ENCODE measurements at places on chromosomes 3 and 15.

GRCh38 chr15:28904003-28904402 is 18.2 kb downstream of the APBA2 start:
- no peak for DNase-seq

DNA sequence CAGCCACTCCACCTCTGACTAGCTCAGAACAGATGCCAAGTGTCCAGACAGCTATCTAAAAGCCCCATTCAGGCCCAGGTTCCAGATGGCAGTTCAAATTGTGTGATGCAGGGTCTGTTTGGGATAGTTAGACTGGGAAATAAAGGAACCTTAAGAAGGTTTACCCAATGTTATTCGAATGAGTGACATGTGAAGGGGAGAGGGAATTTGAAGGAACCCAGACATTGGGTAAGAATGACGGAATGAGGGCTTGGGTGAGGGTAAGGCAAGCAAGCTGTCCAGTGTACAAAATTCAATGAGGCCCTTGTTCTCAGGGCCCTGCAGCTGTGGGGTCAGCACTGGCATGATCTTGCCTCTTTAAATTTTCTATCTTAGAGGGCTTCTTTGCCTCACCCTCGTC is 34.1 kb downstream of the ATP13A5 start:
- no peak for DNase-seq

GRCh38 chr3:99505200-99505599 is 133.2 kb upstream of the COL8A1 start:
- DNase-seq, result no peak

DNA sequence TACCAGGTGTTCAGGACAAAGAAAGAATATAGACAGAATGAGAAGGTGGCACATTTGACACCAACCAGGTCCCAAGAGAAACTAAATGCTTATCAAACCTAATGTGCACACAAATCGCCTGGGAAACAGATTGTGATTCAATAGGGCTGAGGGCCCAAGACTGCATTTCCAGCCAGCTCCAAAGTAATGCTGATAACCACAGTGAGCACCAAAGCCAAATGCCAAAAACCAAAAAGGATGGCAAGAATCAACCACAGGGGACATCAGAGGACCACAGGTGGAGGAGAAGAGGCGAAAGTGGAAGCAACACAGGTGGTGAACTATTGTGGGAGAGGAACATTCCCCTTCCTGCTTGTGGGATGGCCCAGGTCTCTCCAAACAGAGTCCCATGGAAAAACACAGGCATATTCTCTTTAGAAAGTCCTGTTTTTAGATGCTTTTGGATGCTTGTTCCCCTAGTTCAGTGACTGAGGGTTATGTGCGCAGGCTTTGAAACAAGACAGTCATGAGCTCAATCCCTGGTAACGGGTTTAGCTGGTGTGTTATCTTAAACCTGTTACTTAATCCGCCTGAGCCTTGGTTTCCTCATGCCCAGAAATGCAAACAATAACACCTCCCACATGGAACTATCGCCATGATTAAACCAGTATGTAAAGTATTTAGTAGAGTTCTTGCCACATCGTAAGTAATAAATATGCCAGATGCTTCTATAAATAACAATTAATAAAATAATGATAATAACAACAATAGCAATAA is 241.7 kb downstream of the ATP8B4 start:
- DNase-seq, result peak; percentile 30

DNA sequence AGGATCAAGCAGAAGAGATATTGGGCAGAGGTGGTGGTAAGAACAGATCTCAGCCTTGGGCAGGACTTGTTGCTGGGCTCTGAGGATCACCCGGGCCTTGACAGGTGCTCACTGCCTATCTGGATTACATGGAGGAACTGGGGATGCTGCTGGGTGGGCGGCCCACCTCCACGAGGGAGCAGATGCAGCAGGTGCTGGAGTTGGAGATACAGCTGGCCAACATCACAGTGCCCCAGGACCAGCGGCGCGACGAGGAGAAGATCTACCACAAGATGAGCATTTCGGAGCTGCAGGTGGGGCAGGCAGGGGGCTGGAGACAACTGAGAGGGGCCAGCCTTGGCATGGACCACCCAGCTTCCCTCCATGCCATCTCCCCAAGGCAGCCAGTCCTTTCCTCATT is 7.9 kb downstream of the ECE2 start:
- no peak for DNase-seq

GRCh38 chr3:122962149-122962548 is 65.4 kb downstream of the SEMA5B start:
- no peak for DNase-seq

GRCh38 chr3:98577178-98577895 is 16.1 kb downstream of the CPOX start:
- peak; percentile 79 for DNase-seq

DNA sequence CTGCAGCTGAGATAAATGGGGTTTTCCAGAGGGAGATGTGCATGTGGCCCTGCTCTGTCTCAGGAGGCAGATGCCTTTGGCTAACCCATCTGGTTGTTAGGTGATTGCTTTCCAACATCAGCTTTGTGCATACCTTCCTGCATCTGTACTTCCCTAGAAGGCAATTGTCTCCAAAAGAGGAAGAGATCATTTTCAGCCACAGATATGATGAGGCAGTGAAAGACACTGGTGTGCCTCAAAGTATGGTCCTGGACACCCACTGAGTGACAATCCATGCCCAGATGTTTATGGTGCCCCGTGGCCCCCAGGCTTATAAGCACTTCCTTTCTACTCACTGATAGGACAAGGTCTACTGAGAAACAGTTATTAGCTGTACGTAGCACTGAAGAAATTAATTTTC is 117.5 kb upstream of the NR2F2 start:
- no peak for DNase-seq

DNA sequence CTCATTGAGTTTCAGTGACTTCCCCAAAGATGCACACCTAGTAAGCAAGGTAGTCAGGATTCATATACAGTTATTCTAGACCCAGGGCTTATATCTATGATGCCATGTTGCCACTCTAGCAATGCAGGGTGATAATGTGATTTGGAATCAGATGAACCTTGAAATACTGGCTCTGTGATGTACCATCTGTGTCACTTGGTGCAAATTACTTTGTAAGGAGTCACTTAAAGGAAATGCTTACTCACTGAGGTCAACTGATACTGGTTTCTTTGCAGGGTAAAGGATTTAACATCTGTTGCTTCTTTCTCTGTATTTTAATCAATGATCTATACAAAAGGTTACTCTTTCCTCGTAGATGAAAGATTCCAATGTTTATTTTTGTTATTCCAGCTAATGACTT is 10.8 kb downstream of the ASB14 start:
- DNase-seq, result peak; percentile 28

- DNase-seq, result no peak
Observed at GRCh38 chr3:193809106-193809505, 216.1 kb downstream of the OPA1 start.

DNA sequence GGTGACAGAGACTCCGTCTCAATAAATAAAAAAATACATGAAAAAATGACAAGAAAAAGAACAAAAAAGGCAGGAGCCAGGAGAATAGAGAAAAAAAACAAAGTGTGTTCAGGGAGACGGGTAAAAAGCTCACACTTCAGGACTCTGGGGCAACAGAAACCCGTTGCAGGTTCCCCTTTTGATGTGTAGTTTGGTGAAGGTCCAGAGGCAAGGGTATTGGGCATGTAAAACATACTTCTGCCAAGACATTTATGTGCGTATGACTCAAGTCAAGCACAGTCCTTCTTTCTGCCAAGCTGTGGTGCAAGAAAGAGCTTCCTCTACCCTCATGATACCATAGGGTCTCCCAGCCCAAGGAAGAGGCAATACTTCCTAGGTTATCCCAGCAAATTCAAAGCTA is 33.4 kb upstream of the STRIT1 start:
- no peak for DNase-seq

DNA sequence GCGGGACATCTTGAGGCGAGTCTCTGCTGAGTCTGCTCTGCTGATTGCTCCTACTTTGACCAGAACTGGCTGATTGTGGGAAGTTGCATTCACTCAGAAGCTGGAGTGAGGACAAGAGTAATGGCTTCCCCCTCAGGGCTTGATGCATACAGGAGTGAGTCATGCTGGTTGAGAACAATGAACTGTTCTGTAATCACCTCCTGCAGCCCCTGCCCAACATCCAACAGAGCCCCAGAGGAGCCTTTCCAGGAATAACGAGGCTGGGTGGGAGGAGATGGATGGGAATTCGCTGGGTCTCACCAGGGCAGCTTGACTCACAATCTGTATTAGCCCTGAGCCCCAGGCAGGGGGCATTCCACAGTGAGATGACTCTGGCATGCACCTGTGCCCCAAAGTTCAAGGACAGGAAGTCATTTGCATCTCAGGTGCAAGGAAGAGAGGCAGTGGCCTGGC is 85.0 kb downstream of the RAB11A start:
- DNase-seq, result no peak

GRCh38 chr3:169244119-169244864 is 419.2 kb downstream of the MECOM start:
- DNase-seq, result no peak

GRCh38 chr15:63843901-63844317 is 10.2 kb upstream of the HERC1 start:
- peak; percentile 63 for DNase-seq

GRCh38 chr15:90059208-90059985 is 42.9 kb downstream of the IDH2 start:
- no peak for DNase-seq

DNA sequence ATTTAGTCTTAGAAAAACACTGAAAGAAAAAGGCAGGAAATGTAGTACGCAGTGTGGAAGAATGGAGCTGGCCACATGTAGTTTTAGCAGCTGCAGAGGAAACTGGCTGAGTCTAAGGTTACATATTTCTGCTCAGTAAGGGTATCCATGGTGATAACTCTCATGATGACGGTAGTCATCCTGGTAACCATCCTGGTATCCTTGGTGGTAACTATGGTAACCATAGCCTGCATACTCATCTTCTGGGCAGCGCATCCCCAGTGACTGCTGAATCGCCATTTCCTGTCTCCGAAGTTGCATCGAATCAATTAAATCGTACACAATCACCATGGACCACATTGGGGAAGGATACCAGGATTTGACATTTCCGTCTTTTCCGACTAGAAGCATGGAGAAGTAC is 35.7 kb downstream of the CCDC80 start:
- DNase-seq, result peak; percentile 54

GRCh38 chr3:71311661-71312046 is 271.9 kb downstream of the FOXP1 start:
- no peak for DNase-seq

GRCh38 chr3:49222002-49222401 is 50.6 kb downstream of the KLHDC8B start:
- DNase-seq, result no peak

GRCh38 chr3:60434950-60435349 is 816.3 kb downstream of the FHIT start:
- DNase-seq, result no peak

GRCh38 chr3:13011573-13012220 is 61.5 kb downstream of the IQSEC1 start:
- no peak for DNase-seq

DNA sequence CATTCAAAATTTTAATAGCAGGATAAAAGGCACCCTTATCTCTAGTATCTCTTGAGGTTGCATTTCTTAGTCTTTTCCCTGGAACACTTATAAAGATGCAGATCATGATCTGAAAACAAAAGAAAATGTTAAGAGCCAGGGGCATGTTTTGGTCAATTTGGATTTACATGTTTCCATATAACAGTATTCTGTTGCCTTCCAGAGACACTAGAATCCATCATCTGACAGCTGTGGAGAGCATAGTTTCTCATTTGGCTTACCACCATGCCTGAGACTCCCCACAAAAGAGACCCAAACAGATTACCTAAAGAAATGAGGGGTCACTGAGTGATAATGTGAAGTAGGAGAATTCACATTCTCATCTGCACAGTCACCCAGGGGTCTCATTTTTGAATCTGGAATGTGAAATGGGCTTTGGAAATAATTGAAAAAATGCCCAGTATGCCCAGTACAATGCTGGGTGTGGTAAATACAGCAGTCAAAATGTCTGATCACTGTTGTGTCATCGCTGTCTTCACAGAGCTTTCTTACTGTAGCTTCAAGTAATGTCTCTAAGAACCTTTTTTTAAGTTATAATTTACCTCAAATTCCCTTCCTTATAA is 79.9 kb upstream of the ZBTB20 start:
- DNase-seq, result peak; percentile 14

DNA sequence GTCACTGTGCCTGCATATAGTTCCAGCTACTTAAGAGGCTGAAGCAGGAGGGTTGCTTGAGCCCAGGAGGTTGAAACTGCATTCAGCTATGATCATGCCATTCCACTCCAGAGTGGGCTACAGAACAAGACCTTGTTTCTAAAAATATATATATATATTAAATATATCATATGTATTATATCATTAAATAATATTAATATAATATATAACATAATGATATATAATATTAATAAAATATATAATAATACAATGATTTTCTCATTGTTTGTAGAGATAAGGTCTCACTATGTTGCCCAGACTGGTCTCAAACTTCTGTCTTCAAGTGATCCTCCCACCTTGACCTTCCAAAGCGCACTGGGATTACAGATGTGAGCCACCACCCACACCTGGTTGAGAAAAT is 101.8 kb downstream of the NAALADL2 start:
- no peak for DNase-seq

DNA sequence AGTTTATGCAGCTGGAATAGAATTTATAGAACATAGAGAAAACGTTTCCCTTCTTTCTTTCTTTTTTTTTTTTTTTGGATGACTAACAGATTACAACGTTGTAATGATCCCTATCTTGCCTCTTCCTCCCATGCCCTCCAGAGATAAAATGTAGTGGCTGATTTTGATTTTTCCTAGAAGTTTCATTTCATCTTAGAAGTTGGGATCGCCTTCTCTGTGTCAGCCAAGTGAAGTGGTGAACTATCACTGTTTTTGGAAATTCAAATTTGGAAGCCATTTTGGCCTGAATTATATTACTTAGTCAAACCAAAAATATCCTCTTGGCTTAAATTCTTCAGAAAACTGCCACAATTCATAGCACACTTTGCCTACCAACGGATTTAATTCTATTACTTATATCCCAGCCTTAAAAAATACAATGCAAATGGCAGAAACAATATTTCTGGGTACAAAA is 1025.5 kb upstream of the NR2F2 start:
- no peak for DNase-seq

DNA sequence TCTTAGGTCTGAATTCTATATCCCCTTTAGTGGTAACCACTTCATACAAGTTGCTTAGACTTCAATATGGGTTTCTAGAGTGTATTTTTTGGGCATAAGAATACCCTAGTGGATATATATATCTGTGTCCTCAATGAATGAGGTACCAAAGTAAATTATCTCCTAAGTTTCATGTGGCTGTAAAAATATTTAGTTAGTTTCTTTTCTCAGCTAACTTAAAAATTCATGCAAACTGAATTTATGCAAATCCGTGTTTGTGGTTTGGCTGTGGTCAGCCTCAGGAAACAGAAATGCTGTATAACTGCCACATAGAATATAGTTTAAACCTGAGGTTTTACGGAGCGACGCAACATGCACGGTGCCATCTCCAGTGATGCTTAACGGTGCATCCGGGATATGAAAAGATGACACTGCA is 80.3 kb downstream of the PEX5L start:
- DNase-seq, result no peak

GRCh38 chr3:137062250-137062649 is 104.5 kb downstream of the IL20RB start:
- DNase-seq, result no peak

- no peak for DNase-seq
Observed at GRCh38 chr3:186931532-186932280, 1.4 kb downstream of the ST6GAL1 start.

GRCh38 chr3:63863150-63864007 is at the start of the genes ATXN7 and THOC7:
ATXN7 (plus strand) TSS chr3:63863867; CDS start chr3:63912599, 48,732 bp downstream.
THOC7 (minus strand) TSS chr3:63863805; CDS start chr3:63863790, 15 bp downstream.
- DNase-seq, result peak; percentile 78

GRCh38 chr15:66598095-66598815 is 32.5 kb upstream of the LCTL start:
- no peak for DNase-seq

GRCh38 chr3:152638707-152639450 is 196.1 kb upstream of the P2RY1 start:
- peak; percentile 3 for DNase-seq

GRCh38 chr3:195885036-195885891 is 23.1 kb downstream of the TNK2 start:
- no peak for DNase-seq

Data from AG08395 (cell line).